ENCODE measurements at places on chromosomes 11 and 22. TPM values are rescaled to one million over a fixed set of nuclear protein-coding genes. Genes with fewer than 3 reads are reported as not detected.
A peak's percentile ranks its signal among the peaks of the same experiment; 100 is the strongest.

The BATF2 gene
- 0.21 TPM for total RNA-seq

The NAALADL1 gene
- total RNA-seq = 2.3 TPM

- no peaks in the 10 kb centered on the region for H3K4me1 ChIP-seq
- no peaks in the 10 kb centered on the region for H3K36me3 ChIP-seq
- no peak overlapping the region for H3K27ac ChIP-seq
- H3K4me3 ChIP-seq = no peak overlapping the region
- DNase-seq = no peak
Measured at GRCh38 chr11:19786644-19787043, 74.0 kb downstream of the NAV2 start.

- H3K36me3 ChIP-seq = no peaks in the 10 kb centered on the region
- no peak overlapping the region for H3K4me3 ChIP-seq
- H3K27me3 ChIP-seq = no peaks in the 10 kb centered on the region
- no peak overlapping the region for H3K27ac ChIP-seq
- DNase-seq = peak; percentile 27
Measured at GRCh38 chr11:113372309-113372708, 15.3 kb upstream of the ANKK1 start.

DNA sequence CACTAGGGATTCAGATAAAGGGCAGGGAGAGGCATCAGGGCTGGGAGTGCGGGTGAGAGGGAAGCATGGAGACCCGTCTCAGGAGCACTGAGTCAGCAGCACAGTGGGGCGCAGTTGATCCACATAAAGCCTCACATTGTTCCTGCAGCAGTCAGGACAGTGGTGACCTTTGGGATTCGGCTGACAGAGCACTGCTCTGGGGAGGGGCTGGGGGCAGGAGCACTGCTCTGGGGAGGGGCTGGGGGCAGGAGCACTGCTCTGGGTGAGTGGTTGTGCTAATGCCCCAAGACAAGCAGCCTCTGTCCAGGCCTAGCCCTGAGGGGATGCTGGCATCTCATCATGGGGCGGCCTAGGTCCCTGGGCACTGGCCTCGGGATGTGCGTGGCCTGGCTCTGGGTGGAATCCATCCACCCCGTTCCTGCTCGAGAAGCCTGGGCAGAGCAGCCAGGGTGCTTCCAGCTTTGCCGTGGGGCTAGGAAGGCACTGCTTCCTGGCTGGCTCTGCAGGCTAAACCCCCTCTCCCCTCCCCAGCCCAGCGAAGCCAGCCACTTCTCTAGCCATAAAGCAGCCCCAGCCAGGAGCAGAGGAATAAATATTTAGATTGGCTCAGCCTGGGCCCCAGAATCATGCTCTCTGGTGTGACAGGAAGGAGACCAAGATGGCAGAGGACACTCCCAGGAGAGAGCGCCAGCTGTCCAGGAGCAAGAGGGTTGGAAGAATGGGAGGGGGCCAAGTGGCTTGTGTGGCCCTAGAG is 7.3 kb downstream of the OAF start:
- no peak overlapping the region for H3K27ac ChIP-seq
- H3K4me3 ChIP-seq = no peak overlapping the region
- no peaks in the 10 kb centered on the region for H3K36me3 ChIP-seq
- no peak for DNase-seq
- peaks cover 78% of the 10 kb centered on the region for H3K27me3 ChIP-seq
- no peaks in the 10 kb centered on the region for H3K4me1 ChIP-seq

- no peaks in the 10 kb centered on the region for H3K36me3 ChIP-seq
- no peak overlapping the region for H3K27ac ChIP-seq
- no peaks in the 10 kb centered on the region for H3K4me1 ChIP-seq
- H3K4me3 ChIP-seq = no peak overlapping the region
- peaks cover 21% of the 10 kb centered on the region for H3K27me3 ChIP-seq
Measured at GRCh38 chr11:128161994-128162393, 425.4 kb downstream of the ETS1 start.
